ENCODE measurements at places on chromosomes 16 and 17.
A peak's percentile ranks its signal among the peaks of the same experiment; 100 is the strongest.

DNA sequence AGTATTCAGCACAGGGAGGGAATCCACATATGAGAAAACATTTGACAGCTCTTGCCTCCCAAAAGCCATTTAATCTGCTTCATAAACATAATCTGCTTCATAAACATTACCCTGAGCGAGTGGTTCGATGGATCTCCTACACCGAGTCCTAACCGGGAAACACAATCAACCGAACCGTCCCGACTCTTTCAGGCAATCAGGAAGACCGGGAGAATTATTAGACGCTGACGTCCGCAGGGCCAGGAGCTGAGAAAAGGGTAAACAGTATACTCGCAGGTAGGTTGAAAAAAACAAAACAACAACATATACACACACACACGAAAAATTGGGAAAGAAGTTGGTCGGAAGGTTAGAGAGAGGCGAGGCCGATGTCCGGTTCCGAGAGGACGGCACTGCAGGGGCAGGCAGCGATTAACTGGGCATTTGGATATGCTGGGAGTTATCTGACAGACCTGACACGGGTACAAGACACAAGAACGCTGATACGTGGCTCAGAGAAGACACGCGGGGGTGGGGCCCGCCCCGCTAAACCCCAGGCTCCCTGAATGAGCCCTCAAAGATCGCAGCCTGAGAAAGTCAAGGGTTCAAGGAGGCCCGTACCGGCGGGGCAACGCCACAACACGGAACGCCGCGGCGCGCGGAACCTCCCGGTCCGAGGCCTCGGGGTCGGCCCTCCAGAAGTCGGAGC, 585 bp downstream of the AP1G1 start:
- DNase-seq = peak; percentile 26

GRCh38 chr17:69762359-69762758, 312.7 kb upstream of the KCNJ16 start:
- DNase-seq = no peak

DNA sequence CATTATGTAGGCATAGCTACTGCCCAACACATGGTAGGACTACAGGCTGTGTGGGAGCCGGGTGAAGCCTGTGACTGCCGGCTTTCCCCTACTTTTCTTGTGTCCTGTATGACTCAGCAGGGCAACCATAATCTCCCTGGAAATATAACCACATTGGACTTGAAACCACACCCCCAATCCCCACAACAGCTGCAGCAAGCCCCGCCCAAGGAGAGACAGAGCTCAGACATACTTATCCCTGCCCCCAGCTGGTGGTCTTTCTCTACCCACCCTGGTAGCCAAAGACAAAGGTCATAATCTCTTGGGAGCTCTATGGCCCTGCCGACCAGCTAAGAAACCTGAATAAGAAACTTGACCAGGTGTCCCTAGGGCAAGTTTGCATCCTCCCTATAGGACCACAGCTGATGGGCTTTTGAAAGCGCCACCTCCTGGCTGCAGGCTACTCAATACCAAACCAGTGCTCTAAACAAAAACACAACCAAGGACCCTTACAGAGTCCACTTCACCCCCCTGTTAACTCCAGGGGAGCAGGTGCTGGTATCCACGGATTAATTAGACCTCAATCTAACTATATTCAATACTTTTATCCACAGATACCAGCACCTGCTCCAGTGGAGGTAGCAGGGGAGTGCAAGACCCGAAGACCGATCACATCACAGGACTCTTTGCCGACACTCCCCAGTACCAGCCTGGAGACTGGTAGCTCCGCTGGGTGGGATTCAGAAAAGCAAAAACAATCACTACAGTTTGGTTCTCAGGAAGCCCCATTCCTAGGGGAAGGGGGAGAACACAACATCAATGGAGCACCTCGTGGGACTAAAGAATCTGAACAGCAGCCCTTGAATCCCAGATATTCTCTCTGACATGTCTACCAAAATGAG, 91.2 kb downstream of the IRX5 start:
- DNase-seq = no peak

DNA sequence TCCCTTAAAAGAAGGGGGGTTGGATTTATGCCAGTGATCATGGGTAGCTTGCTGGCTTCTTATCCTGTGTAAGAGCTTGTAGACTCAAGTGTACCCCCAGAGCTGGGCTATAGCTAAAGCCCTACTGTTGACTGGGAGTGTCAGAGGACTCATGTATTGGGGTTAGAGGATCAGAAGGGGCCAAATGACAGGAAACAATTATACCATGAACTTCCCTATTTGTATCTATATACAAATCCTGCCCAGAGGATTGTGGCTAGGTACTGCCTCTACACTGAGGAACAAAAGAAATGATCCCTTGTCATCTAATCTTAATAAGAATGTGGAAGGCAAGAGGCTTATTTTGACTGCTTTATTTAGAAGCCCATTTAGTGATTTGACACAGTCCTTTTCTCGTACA, 14.3 kb downstream of the ZP2 start:
- DNase-seq = no peak

Data from umbilical cord (tissue), 2 donors.